Activated CD4-positive, alpha-beta T cell treated with anti-CD3 and anti-CD28 coated beads, Interleukin-2, amount 50 U/mL, for 4 hours (primary cell): ENCODE measurements at places on chromosomes 2 and 18.

DNA sequence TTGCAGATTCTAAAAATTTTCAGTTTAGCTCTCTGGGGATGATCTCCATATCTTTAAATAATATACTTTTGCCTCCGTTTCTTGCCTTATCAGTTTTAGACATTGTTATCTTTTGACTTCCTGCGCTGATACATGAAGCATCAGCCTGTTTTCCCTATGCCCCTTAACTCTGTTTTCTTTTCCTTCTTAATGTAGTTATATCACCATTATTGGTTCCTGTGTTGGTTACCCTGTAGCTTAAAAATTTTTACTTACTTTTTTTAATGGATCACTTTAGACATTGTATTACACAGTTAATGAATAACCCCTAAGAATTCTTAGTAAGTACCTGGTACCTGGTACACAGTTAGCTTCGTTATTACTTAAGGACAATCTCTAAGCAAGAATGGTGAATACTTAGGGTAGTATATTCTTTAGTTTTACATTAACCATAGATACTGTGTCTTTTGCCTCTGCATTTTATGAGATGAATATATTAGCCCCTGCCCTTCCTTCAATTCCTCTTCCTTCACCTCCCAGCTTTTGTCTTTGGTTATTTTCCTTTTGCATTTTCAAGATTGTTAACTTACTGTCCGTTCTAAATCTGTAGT is 40.9 kb downstream of the BABAM2 start:
- DNase-seq = no peak

DNA sequence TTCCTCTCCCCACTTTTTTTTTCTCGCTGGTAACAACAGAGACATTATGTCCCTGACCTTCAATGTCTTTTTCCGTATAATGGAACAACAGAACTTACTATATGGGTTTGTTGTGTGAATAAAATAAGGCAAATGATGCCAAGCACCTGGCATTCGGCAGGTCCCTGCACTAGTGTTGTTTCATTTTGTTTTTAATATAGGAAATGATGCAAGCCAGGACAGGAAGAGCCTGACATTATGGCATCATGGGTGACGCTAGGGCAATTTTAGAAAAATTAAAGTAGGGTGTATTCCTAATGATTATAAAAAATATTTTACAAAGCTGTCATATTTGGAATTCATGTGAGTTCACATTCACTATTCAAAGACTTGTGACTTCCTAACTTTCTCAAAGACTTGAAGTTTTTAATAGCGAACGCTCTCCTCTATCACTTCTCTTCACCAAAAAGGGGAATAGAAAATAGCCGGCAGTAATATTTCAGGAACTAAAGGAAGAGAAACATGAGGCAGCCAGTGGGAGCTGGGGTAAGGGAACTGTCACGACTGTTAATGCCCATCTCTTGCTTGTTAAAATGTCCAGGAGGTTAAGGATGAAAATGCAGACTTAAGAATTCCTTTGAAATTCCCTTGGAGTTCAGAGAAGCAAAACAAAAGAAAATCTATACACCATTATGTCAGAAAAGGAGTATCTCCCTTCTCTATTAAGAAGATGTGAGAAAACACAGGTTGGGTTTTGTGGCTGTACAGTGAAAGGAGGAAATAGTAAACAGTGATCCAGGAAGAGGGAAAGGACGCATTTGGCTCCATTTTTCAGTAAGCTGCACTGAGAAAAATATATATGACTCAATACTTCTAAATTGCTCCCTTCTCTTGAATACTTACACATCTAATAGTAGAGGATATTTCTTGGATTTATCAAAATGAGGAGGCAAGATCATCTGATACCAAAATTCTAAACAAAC is 60.2 kb downstream of the DPP4 start:
- DNase-seq = no peak

DNA sequence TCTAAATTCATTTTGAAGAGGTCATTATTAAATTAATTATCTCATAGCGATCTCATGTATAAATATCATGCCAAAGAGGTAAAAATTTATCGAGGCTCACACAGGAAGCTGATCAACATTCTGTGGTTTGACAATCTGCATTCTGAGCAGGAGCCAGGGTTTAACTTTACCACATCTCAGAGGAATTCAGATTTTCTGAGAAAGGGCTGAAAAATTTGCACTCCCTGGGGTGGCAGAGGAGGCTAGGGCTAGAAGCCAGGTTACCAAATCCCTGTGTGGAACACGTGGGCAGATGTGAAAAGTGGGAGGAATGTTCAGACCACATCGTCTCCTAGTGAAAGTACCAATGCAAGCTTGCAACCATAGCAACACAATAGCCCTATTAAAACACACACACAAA is 63.5 kb upstream of the CTLA4 start:
- DNase-seq = peak; percentile 11

- DNase-seq = peak; percentile 1
These were observed at the start of gene AOX1 for GRCh38 chr2:200585730-200586643. TSS of gene AOX1 (plus strand) at chr2:200586014. CDS start at chr2:200586109, 95 bp downstream.

DNA sequence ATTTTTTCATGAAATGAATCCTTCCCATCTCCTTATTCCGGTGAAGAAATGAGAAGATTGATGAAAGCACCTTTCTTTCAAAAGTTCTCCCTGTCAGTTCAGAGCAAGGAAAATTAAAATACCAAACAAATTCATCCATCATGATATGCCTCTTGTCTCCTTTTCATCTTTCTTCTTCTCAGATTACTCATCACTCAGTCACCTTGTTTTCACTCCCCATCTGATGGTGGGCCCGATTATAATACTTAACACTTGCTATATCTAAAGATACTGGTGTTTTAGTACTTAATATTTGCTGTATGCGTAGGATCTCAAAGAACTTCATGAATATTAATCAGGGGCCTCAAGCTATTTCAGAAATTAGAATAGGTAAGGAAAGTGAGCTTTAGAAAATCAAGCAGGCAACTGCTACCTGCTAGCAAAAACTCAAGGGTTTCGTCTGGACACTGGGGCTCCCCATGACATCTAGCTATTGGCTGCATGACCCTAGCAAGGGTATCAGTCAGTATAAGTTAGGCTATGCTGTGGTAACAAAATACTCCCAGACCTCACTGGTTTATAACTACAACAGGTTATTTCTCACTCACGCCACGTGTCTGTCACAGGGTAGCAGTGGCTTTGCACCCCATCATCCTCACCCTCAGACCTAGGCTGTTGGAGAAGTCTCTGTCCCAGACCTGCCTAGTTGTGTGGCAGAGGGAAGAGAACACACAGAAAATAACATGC is 39.0 kb upstream of the RNF152 start:
- no peak for DNase-seq

DNA sequence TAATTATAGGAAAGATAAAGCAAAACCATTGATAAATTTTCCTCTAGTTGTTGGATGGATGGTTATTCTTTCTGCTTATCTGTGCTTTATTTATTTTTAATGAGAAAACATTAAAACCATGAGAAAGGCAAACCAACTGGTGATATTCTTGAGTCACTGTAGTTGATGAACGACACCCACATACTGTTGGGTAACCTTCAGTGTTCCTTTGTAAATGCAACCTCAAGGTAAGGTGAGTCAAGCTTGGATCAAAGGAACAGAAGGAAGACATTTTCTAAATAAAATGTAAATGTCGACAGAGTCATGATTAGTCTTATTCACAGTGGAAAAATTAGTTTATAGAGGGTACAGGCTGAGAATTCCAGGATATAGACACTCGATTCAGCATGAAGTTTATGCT is 12.7 kb downstream of the ABCB11 start:
- DNase-seq = no peak

GRCh38 chr2:180970016-180970415 is 10.4 kb upstream of the UBE2E3 start:
- DNase-seq = no peak

- DNase-seq = no peak
These were observed 41.9 kb upstream of the SCN9A start for GRCh38 chr2:166417669-166418068.

- DNase-seq = no peak
These were observed 70.2 kb upstream of the FSHR start for GRCh38 chr2:49224426-49225010.

DNA sequence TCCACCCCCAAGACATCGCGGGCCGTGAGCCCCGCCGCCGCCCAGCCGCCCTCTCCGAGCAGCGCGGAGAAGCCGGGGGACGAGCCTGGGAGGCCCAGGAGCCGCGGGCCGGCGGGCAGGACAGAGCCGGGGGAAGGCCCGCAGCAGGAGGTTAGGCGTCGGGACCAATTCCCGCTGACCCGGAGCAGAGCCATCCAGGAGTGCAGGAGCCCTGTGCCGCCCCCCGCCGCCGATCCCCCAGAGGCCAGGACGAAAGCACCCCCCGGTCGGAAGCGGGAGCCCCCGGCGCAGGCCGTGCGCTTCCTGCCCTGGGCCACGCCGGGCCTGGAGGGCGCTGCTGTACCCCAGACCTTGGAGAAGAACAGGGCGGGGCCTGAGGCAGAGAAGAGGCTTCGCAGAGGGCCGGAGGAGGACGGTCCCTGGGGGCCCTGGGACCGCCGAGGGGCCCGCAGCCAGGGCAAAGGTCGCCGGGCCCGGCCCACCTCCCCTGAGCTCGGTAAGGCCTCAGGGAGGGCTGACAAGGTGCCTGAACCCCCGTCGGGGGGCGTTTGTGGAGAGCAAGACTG is 14.2 kb downstream of the SPEG start:
- DNase-seq = no peak

DNA sequence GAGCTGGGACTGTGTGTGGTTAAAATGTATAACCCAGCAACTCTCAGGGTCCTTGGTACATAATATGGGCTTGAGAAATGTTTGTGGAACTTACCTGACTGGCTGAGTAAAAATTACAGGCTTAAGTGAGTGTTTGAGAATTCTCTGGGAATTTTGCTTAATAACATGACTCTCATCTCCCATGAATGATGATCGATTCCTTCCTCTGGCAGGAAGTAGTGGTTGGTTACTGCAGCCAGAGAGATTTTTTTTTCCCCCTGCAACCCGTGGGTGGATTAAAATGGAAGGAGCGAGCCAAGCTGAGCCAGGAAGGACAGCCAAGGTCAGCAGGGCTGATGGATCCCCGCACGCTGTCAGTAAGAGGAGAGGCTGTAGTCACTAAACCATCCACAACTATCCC is 40.6 kb upstream of the RFX8 start:
- no peak for DNase-seq

GRCh38 chr2:208501206-208501605 is 94.6 kb downstream of the PTH2R start:
- DNase-seq = no peak

- DNase-seq = no peak
These were observed 632.5 kb downstream of the SUCLG1 start for GRCh38 chr2:83826577-83826976.

- no peak for DNase-seq
These were observed 126.9 kb downstream of the BAZ2B start for GRCh38 chr2:159489476-159489875.

DNA sequence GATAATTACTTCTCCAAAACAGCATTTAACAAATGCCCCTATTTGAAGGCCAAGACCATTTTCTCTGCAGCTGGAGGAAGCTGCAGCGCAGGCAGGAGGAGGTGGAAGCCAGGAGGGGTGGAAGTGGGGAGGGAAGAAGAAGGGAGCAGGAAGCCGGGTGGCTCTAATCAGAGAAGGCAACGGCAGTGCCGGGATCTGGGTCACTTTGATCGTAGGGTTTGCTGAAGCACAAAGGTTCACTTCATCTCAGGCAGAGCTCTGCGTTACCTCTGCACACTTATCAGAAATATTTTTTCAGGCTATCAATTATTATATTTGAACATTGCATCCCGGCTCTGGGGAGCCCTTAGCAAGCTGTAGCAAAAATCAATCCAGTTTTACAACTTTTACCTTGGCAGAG is 315.8 kb upstream of the POU3F3 start:
- no peak for DNase-seq

DNA sequence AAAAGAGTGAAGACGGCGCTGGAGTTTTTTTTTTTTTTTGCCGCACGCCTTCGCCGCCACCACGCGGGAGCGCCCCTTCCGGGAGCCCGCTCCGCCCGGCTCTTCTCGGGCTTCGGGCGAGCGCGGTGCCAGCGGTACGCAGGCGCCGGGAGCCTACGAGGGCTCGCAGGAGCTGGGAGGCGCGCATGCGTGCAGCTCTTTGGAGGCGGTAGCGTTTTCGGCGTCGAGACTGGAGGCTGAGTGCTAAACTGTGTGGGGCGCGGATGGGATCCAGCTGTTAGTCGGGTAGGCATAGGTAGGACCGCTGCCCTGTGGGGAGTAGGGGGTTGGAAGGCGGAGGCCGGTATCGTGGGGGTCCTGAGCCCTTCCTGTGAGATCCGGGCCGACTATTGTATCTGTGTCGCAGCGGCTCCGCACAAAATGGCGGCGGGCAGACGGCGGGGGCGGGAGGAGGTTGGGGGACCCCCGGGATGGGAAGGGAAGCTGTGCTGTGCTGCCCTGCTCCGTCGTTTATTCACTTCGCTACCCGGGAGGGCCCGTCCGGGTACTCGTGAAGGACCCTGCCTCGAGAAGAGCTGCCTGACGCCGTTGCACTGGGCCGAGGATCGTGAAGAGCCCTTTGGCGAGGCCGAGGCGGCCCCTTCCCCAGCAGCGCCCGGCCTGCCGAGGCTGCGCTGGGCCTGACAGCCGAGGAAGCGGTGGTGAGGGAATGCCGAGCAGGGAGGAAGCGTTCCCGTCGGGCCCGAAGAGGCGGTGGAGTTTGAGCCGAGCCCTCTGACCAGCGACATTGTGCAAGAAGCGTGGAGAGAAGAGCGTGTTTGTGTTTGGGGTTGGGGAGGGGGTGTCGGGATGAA is at the start of gene ZNF638:
Gene ZNF638 (plus strand): TSS at position 202 of the 854 bp plus-strand sequence. CDS start 17,173 bp downstream, outside the sequence.
- DNase-seq = peak; percentile 87

- DNase-seq = no peak
These were observed 73.9 kb downstream of the PRKRA start for GRCh38 chr2:178377046-178377445.

DNA sequence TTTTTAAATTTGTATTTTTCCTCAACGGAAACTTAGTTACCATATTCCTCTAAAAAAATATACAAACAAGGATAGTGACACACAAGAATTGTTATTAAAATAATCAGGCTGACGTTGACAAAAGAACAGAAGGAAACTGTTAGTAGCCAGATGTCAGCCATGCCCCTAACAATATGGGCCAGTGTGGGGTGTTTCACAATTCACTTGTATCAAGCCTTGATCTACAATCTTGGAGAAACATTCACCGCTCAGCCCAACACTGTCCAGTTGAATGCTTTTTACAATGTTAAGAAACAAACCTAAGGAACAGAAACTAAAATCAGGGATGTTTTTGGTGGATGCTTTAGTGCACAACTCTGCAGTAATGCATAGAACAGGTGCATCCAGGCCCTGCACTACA is 44.6 kb downstream of the TMEFF2 start:
- no peak for DNase-seq
